ENCODE measurements at places on chromosomes 7 and 10.

GRCh38 chr7:40907286-40907685, 772.5 kb downstream of the SUGCT start:
- DNase-seq: no peak

DNA sequence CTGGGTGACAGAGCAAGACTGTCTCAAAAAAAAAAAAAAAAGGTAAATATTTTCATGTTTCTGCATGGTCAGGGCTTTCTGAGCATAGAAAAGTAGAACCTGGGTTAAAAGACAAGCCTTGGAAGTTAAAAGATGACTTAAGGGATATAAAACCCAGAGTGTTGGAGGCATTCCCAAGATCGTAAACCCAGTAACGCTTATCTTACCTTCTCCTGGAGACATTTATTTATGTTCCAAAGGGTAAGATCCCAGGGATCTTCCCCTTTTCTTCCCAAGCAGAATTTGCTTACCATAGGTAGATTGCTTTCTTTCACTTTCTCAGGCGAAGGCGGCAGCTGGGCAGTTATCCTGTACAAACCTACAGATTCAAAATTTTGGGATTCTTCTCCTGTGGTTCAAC, 22.2 kb downstream of the SUGCT start:
- no peak for DNase-seq

GRCh38 chr10:35797187-35797586, 155.1 kb upstream of the FZD8 start:
- no peak for DNase-seq

- DNase-seq: no peak
These were observed 186.1 kb downstream of the HERPUD2 start for GRCh38 chr7:35508623-35509400.

DNA sequence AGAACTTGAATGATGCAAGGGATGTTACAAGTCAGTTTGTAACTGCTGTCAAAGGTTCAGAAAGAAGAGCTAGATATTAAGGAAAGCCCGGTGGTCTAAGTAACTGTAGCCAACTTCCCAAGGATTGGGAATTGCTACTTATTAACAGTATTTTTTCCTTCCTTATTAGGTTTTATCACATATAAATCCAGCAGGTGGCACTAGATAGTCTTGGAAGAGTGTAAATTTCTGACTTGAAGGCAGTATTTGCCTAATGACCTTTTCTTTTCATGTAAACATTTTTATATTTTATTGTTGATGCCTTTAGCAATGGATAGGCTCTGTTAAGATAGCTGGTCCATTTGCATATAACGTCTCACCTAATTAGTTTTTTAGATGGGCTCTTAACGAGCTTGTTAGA, 51.2 kb downstream of the ANLN start:
- DNase-seq: no peak

GRCh38 chr7:151104411-151105235, 18.3 kb downstream of the AGAP3 start:
- DNase-seq: peak; percentile 42

- no peak for DNase-seq
These were observed 11.6 kb upstream of the UPP1 start for GRCh38 chr7:48077423-48077822.

GRCh38 chr10:27742195-27743011, 3.2 kb downstream of the MKX start:
- DNase-seq: peak; percentile 92

- peak; percentile 22 for DNase-seq
These were observed 97.0 kb upstream of the SVIL start for GRCh38 chr10:29731760-29732159.

DNA sequence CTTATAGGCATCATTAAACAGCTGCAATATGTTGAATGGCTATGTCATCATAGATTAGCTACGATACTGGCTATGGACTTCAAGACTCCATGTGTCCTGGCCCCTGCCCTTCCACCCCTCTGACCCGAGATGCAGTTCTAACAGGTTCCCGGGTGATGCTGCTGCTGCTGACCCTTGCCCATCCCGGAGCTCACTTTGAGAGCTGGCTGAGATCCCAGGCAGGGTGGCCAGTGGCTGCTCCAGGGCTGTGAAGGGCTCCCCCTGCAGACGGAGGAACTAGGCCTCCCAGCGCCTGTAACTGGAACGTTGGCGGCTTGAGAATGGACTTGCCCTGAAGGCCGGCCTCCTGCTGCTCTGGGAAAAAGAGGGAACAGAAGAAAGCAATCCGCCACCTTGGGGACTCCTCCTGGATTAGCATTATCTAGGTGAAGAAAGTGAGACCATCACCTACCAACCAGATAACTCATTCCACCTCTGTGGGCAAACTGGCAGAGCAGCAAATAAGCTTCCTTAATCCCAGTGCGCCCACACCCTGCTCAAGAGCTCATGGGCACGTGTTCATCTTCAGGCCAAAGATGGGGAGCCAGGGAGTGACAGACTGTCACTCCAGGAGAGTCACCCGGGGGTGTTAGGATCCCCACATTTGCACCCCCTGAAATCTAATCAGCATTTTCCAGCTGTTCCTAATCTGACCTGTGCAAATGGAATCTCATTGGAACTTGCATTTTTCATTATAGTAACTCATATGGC, 56.8 kb downstream of the PARP12 start:
- peak; percentile 83 for DNase-seq

DNA sequence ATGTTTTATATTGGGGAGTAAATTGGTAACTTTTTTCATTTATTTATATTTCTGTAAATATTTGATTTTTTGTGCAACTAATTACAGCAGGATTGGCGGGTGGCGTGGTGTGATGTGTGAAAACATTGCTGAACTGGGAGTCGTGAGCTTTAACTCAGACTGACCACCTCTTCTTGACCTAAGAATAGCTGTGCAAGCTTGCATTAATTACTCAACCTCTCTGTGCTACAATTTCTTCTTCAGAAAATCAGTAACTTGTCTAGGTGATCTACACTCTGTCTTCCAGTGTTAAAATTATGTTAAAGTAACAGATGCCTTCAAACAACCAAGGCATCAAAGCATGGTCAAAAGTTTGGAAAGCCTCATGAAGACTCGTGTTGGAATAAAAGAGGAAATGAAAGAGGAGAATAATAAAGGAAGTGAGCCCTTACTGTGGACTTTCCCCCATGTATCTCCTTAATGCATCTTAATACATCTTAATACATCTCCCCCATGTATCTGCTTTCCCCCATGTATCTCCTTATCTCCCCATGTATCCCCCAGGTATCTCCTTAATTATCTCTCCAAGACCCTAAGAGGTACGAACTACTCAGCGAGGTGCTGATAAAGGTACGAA, 71.2 kb downstream of the SVIL start:
- DNase-seq: no peak

DNA sequence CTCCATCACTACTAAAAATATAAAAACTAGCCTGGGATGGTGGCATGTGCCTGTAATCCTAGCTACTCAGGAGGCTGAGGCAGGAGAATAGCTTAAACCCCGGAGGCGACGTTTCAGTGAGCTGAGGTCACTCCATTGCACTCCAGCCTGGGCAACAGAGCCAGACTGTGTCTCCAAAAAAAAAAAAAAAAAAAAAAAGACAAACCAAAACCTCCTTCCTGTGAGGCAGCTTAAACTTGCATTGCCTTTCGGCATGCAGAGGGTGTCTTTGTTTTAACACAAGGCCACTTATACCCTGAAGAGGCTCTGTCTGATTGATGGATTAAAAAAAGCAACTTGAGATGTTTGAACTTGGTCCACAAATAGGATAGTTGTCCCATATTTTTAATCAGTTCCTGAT, 128.4 kb upstream of the RSU1 start:
- DNase-seq: peak; percentile 32

- peak; percentile 44 for DNase-seq
These were observed 50.3 kb downstream of the COL26A1 start for GRCh38 chr7:101412976-101413375.

- DNase-seq: no peak
These were observed 30.2 kb upstream of the ARHGAP22 start for GRCh38 chr10:48634984-48635557.

- DNase-seq: no peak
These were observed 28.9 kb downstream of the GUSB start for GRCh38 chr7:65953001-65953720.
